ENCODE measurements at places on chromosomes 11 and 22.

GRCh38 chr11:34353881-34354280, 3.9 kb downstream of the ABTB2 start:
- DNase-seq = no peak

DNA sequence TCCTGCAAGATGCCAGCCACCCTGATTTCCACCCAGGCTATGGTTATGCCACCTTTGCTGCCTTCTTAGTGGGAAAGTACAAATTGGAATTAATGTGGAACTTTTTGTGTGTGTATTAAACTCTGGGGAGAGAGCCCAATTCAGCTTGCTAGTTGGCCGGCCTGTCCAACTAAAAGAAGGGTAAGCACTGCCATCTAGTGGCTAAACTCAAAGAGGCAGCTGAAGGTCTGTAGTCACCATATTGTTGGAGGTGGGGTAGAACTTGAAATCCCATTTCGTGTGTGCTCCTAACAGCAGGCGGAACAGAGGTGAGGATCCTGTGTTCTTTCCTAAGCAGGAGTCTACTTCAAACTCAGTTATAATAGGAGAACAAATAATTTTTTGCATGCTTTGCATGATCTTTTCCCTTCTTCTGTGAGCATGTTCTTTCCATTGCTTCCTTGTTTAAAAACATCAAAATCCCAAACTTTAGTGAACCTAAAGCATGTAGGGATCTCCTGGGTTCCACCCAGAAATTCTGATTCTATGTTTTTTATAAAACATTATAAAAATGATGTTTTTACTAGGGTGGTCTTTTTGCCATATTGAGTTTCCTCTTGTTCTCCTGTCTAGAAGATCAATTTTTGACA, 138.8 kb upstream of the SORL1-AS1 start:
- DNase-seq = peak; percentile 37

DNA sequence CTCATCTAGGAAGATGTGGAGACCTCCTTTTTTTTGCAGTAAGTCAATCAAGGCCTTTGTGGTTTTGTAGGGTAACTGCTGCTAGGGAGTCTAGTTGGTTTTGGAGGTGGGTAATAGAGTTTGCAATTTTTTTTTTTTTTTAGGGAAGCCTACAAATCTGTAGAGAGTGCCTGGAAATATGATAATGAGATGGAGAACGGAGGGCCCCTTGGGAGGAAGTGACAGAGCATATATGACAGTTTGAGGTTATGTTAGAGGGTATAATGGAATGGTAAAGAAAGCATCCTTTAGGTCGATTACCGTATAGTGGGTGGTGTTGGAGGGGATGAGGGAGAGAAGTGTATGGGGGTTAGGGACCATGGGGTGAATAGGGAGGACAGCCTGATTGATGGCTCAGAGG, 98.3 kb downstream of the ELP4 start:
- no peak for DNase-seq

DNA sequence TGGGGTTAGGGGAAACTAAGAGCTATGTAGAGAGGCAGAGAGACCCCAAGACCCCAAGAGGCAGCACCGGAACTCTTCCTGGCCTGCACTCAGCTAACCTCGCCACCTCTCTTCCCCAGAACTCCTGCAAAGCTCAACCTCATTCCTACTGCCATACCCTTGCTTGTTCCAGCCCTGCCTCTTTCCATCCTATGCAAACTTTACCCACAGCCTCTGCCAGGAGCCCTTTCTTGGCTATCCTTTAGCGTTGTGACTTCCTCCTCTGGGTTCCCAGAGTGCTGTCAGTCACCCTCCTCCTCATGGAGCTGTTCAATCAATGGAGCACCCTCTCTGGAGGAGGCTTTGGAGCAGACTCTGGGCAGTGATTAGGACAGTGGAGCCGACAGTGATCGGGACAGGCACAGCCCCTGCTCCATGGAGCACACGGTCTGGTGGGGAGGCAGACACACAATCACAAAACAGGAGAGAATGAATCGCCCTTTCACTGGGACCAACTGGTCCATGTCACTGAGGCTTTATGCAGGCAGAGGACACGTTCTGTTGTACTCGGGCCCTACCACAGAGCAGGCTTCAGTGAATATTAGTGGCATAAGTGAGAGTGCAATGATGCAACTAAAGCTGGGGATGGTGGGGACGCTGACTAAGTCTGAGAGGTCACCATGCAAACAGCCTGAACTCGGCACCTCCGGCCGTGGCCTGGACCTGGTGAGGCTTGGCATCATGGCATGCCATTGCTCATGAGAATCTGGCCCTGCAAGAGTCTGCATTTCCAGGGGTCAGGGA, 24.6 kb upstream of the P2RY2 start:
- no peak for DNase-seq

DNA sequence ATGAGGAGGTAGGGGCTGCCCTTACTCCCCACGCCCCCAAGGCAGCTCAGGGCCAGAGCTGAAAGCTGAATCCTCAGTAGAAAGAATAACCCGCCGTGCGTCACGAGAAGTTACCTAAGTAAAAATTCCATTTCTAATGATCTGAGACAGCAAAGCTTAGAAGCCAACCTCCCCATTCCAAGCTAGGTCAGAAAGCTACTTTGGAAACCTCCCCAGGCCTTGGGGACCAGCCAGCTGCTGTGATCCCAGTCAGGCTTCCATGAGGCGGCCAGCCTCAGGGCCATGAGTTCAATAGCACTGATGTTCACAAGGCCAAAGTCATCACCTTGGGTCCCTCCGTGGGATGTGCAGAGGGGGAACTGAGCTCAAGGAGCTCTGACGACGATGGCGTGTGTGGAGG, 6.9 kb downstream of the SHISAL1 start:
- DNase-seq = no peak

DNA sequence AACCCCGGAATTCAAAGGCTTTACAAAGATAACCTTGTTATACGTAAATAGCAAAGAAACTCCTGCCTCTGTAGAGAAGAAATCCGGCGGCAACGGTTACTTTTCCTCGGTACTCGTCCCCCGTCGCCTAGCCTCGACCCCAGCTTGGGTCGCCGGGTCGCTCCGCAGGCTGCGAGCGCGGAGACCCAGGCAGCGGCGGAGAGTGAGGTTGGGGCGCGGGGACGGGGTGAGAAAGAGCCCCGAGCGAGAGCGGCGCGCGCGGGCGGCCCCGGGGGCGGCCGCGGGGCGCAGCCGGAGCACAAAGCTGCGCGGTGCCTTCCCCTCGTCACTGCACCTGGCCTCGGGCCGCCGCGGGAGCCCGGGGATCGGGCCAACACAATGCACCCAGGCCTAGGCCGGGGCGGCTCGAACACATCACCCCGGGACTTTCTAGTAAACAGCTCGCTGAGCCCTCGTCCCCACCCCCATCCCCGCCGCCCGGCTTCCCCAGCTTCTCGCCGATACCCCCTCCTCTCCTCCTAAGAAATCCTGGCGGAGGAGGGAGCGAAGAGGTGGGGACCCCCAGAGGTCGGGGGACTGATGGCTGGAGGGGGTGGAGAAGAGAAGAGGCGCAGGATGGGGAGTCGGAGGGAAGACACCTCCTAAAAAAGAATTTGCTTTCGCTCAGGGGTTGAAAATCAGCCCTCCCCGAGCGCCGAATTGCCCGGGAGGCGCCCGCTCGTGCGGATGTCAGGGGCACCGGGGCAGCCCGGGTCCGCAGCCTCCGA, 845 bp downstream of the MPPED2 start:
- DNase-seq = no peak

- no peak for DNase-seq
Measured at GRCh38 chr22:40345271-40345670, 1.0 kb upstream of the ADSL start.

DNA sequence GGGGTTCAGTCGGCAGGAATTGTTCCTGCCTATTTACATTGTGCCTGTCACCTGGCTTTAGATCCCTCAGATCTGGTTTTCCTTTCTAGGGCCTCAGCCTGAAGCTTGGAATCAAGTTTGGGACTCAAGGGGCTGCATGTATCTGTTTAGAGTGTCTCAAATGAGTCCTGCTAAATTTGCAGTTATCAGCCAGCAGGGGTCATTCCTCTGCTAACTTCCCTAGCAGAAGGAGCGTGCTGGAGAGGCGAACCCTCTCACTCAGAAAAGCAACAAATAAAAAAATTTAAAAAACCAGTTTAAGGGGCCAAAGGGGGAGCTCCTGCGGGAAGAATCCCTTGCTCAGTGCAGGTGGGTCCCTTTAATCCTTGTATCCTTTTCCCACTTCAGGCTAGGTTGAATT, 1220.2 kb downstream of the JRKL start:
- no peak for DNase-seq

DNA sequence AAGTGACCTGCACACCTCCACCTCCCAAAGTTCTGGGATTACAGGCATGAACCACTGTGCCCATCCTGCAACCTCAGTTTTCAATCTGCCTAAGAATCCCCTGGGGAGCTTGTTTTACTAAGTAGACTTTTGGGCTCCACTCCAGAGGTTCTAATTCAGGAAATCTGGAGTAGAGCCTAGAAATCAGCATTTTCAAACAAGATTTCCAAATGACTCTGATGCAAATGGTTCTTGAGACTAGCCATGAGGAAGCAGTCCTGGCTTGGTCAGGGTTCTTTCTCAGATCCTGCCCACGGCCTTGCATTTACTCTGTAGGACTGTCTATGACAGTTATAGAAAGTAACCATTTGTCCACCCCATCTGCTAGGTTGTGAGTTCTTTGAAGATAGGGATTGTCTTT, 1.6 kb upstream of the KCNE3 start:
- DNase-seq = no peak

- no peak for DNase-seq
Measured at GRCh38 chr11:105137286-105137685, 2.3 kb downstream of the CARD18 start.

- no peak for DNase-seq
Measured at GRCh38 chr11:102144357-102145355, 34.4 kb downstream of the YAP1 start.

DNA sequence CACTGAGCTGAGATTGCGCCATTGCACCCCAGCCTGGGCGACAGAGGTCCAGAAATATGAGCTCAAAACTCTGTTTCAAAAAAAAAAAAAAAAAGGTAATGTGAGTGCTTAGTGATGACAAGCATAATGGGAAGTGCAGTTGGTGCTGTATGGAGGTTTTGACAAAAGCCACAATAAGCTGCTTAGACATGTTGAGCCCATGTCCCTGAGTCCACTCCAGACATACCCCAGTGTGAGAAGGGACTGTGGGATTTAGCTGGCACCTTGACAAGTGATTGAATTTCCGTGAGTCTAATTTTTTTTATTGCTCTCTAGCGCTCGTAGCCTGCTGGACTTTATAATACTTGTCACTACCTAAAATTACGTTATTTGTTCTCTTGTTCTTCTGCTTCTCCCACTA, 15.1 kb upstream of the LGR4 start:
- no peak for DNase-seq

DNA sequence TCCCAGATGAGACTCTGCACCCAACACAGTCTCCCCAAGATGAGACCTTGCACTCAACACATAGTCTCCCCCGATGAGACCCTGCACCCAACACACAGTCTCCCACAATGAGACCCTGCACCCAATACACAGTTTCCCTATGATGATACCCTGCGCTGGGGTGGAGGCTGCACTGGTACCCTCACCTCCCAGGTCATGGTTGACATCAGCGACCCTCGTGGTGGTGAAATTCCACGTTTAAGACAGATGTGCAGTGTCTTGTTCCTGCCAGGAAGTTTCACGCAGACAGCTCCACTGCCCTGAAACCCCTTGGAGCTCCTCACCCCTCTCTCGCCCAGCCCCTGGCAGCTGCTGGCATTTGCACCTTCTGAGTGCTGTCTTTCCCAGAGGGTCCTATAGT, 9.5 kb downstream of the MUC5AC start:
- DNase-seq = no peak

GRCh38 chr11:107427569-107428180, 29.9 kb downstream of the CWF19L2 start:
- no peak for DNase-seq

DNA sequence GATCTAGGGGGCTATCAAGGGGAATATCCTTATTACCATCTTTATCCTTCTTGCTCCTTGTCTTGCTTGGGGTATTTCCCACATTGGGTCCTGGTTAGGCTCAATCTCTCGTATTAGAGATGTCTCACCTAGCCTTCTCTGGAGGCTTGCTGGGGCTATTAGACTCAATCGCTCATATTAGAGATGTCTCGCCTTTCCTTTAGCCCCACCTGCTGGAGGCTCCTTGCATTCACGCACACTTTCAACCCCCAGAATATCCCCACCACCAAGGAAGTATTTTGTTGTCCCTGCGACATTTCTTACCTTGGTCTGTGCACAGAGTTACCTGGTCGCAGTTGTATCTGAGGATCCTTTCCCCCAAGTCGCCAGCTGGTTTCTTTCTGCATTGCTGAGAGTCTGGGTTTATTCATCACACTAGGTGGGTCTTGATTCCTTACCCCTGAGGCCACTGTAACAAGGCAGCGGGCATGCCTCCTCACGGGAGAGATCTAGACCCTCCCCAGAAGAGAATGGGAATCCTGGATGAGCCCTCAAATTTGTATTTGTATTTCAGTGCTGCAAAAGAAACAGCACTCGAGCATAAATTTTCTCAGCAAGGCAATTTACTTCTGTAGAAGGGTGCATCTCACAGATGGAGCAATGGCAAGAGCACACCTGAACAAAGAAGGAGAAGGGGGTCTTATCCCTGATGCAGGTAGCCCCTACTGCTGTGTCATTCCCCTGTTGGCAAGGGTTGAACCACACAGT, 15.9 kb upstream of the HYLS1 start:
- no peak for DNase-seq

GRCh38 chr11:125190566-125190965, 26.0 kb downstream of the PKNOX2 start:
- DNase-seq = no peak

DNA sequence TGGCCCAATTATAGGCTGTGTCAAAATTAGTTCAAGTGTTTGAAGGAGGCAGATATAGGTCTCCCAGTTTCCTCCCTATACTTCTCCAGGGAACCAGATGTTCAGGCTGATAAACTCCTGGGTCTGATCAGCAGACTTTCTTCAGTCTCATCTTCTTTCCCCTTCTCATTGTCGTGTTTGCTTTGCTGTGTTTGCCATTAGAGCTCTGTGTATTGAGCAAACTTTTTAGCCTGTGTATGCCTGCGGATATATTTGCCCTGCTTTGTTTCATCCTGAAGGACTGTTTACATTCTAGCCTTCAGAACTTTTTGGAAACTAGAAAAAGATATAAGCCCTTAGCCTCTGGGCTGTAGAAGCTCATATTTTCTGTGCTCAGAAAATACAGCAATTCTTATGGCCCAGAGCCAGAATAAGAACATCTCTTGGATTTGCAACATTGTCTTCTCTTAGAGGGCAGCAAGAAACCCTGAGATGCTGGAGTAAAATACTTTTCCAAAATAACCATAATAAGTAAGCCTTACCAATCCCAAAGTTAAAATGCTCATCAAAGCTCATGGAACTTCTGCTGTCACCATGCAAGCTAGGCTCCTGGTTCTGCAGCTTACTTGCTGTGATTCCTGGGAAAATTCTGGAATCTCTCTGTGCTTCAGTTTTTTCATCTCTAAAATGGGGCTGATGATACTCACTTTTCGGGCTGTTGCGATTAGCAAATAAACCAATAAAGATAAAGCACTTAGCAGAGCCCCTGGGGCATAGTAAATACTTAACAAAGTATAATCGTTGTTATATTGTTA, 34.1 kb upstream of the ME3 start:
- DNase-seq = no peak
